Kidney glomerular epithelial cell (primary cell): ENCODE measurements at places on chromosomes 12 and 14.

- no peak for DNase-seq
These were observed 203.4 kb downstream of the SYT1 start for GRCh38 chr12:79067977-79068376.

- peak; percentile 63 for DNase-seq
These were observed 2.0 kb downstream of the MAP4K5 start for GRCh38 chr14:50530358-50530757.

DNA sequence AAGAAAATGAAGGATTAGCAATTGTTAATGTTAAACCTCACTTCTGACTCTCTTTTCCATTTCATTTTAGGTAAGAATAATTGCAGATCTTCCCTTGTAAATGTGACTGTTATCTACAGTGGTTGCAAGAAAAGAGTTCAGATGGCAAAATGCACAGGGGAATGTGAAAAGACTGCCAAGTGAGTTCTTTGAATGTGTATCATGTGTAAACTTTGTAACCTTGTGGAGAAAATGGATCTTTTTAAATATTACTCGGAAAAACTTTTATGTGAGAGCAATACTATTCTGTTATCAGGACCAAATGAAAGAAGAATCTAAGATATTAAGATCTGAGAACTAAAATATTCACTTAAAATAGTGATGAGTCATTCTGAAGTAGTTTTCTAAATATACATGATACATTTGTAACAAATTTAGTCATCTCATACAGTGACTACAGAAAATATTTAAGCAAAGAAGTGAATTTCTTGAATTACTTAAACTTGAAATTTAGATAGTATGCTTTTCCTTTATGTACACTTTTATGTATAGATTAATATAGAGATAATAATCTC, 122.5 kb upstream of the CNTN1 start:
- DNase-seq: no peak

GRCh38 chr12:112450725-112451124, 32.0 kb downstream of the PTPN11 start:
- DNase-seq: no peak

- DNase-seq: no peak
These were observed 46.3 kb upstream of the FLRT2 start for GRCh38 chr14:85483652-85484051.

DNA sequence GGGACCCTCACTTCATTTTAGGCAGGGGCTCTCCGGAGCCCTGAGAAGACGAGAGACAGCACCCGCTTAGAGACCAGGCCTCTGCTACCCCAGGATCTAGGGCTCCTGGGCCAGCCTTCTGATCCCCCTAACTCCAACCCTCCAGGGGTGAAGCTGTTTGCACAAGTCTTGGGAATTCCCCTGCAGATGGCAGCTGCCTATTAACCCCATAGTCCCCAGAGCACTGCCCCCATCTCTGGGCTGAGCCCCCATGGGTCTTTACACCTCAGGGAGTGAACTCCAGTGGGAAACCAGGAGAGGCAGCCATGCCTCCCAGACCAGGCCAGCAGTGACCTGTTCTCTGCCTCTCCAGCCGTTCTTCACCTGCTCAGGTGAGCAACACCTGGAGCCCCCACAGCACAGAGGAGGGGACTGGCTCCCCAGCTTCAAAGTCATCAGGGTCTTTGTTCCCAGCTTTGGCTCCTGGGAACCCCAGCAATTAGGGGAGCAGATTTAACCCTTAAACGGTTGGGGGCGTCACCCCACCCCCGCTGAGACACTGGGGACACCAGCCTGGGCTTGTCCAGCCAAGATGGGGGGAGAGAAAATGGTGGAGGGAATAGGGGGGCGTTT, 2.3 kb downstream of the WNT10B start:
- DNase-seq: no peak

GRCh38 chr14:21476523-21476924, 235 bp downstream of the RAB2B start:
- DNase-seq: peak; percentile 93

DNA sequence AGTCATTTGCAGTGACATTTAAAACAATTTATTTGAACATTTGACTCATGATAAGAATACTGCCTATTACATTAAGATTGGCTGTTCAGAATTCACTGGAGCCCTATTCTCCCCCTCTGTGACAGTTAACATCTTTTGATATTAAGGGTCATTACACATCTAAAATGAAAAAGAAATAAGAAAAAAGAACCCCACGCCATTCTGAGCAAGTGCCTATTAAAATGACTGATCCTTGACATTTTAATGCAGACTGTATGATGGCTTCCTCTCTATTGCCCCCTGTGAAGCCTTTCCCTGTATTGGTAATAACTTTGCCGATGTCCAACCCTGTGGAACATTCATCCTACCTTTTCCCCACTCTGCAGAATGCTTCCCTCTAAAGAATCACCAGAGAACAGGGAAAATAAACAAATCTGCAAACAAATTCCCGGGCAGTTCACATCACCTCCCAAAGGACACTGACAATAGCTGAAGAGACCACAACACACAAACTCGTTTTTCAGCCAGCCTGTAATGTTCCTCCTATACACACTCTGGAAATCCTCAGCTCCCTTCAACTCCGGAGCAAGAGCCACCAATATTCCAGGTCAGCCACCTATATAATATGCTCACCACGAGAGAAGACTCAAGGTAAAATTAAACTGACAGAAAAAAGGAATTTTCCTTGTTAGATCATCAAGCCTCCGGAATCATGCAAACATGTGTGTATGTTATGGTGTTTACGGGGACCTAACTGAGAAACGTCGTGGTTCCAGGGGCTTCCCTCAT, 2.1 kb downstream of the NIN start:
- no peak for DNase-seq

DNA sequence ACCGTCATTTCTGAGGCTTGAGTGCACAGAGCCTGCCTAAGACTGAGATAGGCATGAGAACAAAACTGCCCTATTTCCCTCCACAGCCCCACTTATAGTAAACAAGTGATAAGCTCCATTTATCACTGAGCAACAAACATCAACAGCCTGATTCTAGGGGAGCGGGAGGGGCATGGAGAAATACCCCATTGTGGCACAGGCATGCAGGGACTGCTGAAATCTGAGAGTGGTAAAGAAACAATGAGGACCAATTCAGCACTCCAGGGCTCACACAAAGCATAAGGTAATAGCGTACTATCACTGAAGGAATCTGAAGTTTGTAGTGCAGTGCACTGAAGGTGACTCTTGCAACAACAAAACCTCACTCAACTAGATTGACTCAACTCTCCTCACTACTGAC, 186.7 kb downstream of the ANO2 start:
- DNase-seq: no peak

- DNase-seq: no peak
These were observed 26.1 kb upstream of the UBC start for GRCh38 chr12:124940393-124941169.

GRCh38 chr14:101878211-101878821, 86.1 kb upstream of the DYNC1H1 start:
- DNase-seq: no peak

GRCh38 chr14:76500480-76500879, 124.5 kb downstream of the ESRRB start:
- no peak for DNase-seq

- no peak for DNase-seq
These were observed 720.9 kb downstream of the FSCB start for GRCh38 chr14:43786066-43786762.

DNA sequence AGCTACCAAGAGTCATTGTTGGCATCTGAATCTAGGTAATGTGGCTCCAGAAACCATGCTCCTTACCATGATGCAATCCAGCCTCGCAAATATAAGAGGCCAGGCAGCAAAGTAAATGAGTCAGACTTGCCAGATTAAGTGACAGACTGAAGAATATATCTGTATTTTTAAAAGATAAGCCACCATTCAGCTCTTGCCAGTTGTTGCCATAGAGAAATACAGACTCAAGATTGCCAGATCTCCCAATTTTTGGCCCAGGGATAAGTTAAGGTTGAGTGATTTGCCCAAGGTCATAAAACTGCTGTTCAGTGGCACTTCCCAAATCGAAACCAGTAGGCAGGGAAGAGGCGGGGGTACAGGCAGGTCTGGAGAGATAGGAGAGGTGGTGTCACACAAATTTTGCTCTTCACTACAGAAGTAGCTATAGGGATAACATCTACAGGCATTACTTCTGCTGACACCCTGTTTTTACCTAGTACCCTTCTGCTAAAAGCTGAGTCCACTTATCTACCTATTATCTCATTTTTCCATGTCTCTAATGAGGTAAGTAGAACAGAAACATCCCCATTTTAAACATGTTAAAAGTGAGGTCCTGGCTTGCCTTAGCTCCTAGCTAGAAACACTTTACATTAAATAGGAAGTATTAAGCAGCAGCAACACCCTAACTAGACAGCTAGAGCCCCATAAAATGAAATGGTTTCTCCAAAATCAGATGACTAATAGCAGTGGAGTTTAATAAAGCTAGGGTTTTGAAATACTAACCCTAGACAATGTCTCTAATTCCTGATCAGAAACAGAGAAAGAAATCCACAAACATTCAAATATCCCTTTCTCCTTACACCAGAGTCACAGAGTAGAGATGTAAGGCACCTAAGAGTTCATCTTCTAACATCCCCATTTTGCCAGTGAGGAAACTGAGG, 19.5 kb downstream of the DCAF5 start:
- peak; percentile 34 for DNase-seq

- no peak for DNase-seq
These were observed 294.9 kb downstream of the FOXN3 start for GRCh38 chr14:89121968-89122620.
